ENCODE measurements at places on chromosomes 13 and 19.
A peak's percentile ranks its signal among the peaks of the same experiment; 100 is the strongest.

DNA sequence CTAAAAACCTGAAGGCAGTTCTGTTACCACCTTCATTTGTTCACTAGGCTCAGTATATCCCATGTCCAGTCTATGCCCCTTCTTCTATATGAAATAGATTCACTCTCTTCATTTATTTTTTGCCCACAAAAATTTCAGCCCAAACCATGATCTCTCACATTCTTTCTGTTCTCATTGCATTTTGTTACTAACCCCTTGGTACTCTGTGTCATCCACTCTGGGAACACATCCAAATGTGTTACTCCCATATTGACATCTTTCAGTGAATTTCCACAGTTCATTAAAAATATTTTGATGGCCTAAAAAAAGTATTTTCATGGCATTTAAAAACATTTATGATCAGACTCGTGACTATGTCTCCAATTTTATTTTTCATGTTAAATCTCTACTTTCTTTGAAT is 378.9 kb downstream of the SLITRK1 start:
- no peak for DNase-seq

DNA sequence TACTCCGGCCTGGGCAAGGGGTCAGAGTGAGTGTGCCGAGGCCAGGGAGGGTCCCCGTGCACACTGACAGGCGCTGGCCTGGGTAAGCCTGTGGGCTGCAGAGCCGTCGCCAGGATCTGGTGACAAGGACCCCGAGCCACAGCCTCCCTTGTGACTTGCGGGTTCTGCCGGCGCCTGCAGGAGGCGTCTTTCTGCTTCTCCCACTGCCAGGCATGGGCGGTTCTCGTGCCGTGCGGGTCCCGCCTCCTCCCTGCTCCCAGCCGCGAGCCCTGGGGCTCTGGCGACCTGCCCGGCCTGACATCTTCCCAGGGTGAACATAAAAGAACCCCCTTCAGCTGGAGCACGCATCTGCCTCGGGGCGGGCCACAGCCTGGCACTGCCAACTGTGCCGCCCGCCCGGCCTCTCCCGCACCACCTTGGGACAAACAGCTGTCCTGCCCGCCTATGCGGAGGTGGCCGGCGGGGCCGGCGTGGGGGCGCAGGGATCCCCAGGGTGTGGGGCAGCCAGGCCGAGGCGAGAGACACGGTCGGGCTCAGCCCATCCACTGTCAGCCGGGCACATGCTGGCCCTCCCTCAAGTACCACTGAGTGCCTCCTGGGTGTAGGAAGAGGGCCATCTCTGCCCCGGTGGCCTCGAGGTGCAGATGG is 1.5 kb upstream of the HCN2 start:
- peak; percentile 64 for DNase-seq

GRCh38 chr19:35345671-35346111 is 2.0 kb upstream of the FFAR1 start:
- DNase-seq: no peak

GRCh38 chr13:43551897-43552456 is 234.8 kb downstream of the ENOX1 start:
- DNase-seq: no peak

DNA sequence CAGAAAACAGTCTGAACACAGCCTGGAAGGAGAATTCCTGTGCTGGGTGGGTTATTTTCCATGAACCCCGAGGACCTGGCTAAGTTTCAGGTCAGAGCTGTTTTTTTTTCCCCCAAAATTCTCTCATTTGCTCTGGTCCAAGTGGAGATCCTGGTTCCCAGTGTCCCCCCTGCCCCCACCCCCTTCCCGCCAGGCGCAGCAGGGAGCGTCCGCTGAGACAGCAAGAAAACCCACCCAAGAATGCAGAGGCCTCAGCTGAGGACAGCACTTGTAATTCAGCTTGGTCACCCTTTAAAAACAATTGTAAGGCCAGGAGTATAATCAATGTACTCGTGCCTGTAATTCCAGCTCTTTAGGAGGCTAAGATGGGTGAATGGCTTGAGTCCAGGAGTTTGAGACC is 11.4 kb upstream of the TSPAN16 start:
- DNase-seq: no peak

DNA sequence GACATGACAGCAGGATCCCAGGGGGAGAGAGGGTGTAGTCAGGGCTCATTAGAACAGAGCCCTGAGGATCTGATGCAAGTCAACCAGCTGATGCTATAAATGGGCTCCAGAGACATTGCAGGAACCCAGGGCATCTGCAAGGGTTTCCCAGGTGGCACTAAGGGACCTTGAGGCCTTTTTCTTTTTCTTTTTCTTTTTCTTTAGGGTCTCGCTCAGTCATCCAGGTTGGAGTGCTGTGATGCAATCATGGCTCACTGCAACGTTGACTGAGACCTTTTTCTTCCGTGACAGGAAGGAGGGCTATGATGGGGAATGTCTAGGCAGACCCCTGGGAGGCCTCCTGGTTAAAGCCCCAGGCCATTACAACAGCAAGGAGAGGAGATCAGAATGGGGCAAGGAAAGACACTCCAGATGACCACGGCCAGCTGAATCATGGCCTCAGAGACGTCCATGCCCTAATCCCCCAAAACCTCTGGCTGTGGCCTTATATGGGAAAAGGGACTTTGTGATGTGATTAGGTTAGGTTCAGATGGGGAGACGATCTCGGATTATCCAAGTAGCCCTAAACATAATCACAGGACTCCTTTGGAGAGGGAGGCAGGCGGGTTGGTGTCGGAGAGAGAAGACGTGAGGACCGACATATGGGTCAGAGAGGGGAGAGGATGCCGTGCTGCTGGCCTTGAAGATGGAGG is 4.5 kb upstream of the FCGRT start:
- DNase-seq: no peak

GRCh38 chr19:38978326-38978689 is 2.8 kb upstream of the FBXO17 start:
- no peak for DNase-seq

GRCh38 chr13:54029720-54030119 is 1001.1 kb downstream of the OLFM4 start:
- DNase-seq: peak; percentile 3

- DNase-seq: no peak
Measured at GRCh38 chr13:94712812-94713560, 641 bp upstream of the SOX21 start.

DNA sequence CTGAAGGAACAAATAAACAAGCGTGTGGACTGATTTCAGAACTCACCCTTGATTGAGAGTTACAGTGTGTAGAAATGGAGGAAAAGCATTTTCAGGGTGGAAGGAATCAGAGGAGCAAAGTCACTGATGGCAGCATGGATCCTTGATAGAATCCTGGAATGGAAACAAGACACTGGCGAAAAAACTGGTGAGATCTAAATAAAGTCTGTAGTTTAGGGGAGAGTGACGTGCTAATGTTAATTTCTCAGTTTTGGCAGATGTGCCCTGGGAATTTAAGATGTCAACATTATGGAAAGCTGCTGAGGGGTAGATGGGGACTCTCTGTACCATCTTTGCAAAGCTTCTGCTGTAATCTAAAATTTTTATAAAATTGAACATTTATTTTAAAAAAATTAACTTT is 378.0 kb downstream of the UQCRFS1 start:
- no peak for DNase-seq

DNA sequence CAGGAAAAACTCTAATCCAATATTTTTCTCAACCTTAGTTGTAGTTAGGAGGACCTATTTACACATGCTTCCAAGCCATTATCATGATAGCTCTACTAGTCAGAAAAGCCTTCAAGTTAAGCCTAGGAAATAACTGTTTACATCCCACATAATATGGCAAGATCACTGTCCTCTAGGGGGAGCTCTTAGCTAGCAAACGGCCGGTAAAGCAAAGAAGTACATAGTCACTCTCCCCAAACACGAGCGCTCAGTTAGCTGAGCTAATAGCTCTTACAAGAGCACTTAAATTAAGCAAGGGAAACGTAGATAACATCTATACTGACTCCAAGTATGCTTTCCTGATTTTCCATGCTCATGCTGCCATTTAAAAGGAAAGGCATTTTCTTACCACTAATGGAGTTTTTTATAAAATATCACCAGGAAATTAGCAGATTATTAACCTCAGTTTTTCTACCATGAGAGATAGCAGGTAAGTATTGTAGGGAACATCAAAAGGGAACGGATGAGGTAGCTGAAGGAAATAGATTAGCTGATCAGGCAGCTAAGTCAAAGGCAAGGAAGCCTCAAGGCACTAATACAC is 100.6 kb upstream of the PABPC3 start:
- no peak for DNase-seq

- DNase-seq: no peak
Measured at GRCh38 chr13:35649162-35649561, 172.7 kb upstream of the MAB21L1 start.

DNA sequence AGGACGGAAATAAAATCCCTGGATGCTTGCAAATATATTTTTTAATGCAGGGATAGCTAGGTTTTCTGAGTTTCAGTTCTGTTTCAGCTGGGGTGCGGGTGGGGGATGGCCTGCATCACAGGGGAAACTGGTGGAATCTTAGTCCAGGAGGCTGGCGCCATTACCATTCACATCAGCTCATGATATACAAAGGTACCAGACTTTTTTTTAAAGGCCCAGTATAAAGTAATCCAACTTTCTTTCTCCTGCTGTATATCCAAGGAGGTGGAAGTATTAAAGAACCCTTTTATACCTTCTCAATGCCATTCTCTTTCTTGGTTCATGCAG is 343.8 kb downstream of the KCNRG start:
- DNase-seq: no peak

DNA sequence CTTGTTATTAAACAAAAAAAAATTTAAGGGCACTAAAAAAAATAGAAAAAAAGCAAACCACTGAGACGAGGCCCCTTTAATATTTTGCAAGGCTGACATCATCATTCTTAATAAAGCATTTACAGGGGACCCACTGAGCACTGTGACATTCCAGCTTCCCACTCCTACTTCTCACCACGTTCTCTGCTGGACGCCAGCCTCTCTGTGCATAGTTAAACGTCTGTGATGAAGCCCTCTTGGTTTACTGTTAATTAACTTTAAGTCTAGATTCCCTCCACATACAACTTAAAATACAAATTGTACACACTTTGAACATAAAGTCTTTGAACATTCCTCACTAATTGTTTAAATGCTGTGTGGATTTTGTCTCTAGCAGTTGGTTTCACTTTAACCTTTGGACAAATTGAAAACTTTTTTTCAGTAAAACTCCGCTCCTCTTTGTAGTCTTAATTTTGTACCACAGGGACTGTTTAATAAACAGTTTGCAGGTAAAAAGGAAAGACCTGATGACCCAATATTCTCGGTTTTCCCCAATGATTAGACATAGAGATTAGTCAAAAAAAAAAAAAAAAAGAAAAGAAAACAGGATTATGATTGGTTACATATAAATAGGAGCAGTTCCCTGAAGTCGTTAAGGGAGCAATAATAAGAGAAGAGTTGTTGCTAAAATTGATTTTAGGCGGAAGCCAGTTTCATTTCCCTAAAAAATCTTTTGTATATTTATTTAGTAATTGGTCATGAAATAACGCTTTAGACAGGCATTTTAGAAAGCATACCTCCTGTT is 219.8 kb downstream of the MZT1 start:
- DNase-seq: no peak

- no peak for DNase-seq
Measured at GRCh38 chr13:93959796-93960533, 519.5 kb downstream of the DCT start.

GRCh38 chr19:50626795-50627194 is 12.9 kb downstream of the SYT3 start:
- no peak for DNase-seq

- no peak for DNase-seq
Measured at GRCh38 chr13:90233933-90234672, 1113.4 kb upstream of the MIR17HG start.

DNA sequence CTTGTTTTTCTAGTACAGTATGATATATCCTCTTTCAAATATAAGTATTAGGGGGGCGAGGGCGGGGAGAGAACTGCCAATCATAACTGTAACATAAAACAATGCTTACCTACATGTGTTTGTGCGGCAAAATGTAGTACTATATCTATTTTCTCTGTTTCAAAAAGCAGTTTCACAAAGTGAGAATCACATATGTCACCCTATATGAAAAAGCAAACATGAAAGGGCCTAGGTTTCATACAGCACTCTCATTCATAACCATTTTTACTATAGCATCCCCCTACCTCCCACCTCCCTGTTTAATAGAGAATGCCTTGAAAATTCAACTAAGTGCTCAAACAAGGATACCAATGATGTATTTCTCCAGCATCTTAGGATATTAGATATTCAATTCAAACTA is 5.2 kb downstream of the TGDS start:
- no peak for DNase-seq

DNA sequence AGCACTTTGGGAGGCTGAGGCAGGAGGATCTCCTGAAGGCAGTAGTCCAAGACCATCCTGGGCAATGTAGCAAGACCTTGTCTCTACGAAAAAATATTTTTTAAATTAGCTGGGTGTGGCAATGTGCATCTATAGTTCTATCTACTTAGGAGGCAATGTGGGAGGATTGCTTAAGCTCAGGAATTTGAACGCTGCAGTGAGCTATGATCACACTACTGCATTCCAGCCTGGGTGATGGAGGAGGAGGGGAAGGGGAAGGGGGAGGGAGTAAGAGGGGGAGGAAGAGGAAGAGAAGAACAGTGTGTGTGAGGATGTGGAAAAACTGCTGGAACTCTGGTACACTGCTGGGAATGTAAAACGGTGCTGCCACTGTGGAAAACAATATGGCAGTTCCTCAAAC is 9.2 kb upstream of the CLIP3 start:
- no peak for DNase-seq

DNA sequence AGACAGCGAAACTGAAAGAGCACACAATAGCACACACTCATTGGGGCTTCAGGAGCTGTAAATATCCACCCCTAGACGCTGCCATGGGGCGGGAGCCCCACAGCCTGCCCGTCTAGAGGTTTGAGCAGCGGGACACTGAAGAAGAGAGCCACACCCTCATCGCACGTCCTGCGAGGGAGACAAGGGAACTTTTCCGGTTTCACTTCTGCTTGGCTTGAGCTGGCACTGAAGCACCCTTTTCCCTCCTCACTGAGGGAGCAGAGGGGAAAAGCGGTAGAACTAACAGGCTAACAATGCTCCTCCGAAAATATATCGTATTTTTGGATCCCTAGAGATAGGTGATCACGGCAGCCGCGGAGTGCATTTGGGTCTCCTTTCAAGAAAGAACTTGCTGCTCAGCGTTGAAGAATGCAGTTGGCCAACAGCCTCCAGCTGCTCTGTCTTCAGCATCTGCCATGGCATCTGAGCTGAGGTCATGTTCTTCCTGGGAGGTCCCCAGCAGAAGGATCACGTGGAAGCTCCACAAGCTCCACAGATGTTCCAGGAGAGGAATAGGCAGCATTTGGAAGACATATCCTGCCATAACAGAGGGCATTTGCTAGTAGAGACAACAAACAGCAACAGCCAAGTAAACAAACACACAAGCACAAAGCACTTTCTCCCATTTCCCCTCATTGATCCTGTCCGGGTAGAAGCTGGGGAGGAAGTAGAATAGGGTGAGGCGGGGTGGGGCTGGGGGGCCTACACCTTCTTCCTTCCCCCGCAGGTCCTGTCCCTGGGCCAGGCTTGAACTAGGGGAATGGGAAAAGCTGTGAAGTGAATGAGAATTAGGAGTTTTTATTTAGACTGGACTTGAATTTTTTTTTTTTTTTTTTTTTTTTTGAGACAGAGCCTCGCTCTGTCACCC is 44.8 kb upstream of the ALOX5AP start:
- peak; percentile 72 for DNase-seq

- DNase-seq: no peak
Measured at GRCh38 chr13:30685320-30685859, 50.0 kb upstream of the ALOX5AP start.
